ENCODE measurements at places on chromosomes 1 and 21.
A peak's percentile ranks its signal among the peaks of the same experiment; 100 is the strongest.

DNA sequence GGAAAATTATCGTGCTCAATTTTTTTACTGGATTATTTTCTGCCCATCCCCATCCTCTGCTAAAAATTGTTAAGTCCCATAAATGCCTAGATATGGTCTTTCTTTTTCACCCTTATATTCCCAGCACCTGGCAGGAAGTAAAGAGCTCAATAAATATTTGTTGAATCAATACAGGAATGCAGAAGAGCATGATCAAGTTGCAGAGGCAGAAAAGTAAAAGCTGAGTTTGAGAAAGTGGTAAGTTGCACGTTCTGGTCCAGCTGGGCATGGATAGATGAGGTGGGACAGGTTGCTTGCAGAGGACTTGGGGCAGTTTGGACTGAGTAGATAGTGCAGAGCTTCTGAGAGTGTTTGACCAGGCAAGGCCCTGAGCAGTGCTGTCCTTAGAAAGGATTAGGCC is 40.1 kb downstream of the ZNF281 start:
- DNase-seq: no peak

- no peak for DNase-seq
Observed at GRCh38 chr1:171884475-171884874, 43.2 kb downstream of the DNM3 start.

DNA sequence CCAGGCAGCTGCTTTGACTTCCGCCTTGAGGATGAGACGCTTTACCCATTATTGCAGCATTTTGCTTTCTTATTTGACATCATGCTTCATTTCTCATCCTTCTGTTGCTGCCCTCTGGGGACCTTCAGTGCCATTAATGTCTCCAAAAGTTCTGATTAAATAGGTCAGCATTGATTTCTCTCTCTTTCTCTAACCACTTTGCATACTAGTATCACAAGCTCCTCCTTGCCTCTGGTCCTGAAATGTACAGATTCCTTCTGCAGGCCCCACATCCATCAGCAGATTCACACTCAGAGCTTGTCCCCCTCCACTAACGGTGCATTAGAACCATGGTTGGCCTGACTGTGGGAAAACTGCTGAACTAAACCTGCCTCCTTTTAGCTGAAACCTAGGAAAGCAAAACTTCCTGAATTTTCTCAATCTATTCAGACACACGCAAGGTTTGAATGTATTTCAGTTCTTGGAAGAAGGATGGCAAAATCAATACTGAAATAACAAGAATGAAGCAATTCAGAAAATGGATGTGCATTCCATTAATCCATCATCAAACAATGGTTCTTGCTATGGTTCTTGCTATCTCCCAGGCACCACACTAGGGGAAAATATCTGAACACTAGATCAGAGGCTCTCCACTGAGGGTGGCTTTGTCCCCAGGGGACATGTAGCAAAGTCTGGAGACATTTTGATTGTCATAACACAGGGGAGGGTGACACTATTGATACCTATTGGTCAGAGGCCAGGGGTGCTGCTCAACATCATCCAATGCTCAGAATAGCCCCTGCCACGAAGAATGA is 154.5 kb downstream of the PCP4 start:
- DNase-seq: no peak

DNA sequence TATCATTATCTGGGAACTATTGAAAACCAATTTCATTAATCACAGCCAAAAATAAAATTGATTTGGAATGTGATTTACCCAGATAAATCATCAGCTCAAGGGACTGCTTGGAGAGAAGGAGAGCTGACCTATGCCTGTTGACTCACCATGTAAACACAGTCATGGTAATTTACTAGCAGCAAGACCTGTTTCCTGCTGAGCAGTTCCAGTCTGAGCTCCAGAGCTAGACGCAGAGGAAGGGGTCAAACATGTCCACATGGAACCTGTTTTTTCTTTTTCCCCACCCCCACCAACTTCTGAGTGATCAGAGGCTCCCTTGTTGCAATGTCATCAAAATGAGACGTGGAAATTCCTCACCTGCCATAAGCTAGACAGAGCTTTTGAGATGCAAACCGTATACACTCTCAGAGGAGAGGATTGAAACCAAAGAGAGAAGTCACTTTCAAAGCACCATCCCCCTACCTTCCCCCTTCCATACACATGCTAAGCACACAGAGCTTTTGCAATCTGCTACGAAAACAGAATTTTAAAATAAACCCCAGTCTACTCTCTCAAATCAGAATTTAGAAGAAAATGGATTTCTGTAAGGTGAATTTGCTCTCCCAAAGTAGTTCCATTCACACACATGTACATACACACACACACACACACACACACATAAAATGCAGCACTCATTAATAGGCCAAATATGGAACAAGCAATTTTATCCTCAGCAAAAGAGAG is 55.9 kb upstream of the PTGFRN start:
- DNase-seq: no peak

DNA sequence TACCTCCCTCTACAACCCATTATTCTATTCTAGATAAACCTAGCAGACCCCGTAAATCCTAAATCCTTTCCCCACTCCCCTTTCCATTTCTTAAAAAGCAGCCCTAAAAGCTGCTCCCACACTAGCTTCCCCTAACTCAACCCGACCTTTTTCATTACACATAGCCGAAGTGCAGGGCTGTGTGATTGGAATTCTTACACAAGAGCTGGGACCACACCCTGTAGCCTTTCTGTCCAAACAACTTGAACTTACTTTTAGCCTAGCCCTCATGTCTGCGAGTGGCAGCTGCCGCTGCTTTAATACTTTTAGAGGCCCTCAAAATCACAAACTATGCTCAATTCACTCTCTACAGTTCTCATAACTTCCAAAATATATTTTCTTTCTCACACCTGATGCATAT is 19.6 kb upstream of the PDPN start:
- peak; percentile 5 for DNase-seq

DNA sequence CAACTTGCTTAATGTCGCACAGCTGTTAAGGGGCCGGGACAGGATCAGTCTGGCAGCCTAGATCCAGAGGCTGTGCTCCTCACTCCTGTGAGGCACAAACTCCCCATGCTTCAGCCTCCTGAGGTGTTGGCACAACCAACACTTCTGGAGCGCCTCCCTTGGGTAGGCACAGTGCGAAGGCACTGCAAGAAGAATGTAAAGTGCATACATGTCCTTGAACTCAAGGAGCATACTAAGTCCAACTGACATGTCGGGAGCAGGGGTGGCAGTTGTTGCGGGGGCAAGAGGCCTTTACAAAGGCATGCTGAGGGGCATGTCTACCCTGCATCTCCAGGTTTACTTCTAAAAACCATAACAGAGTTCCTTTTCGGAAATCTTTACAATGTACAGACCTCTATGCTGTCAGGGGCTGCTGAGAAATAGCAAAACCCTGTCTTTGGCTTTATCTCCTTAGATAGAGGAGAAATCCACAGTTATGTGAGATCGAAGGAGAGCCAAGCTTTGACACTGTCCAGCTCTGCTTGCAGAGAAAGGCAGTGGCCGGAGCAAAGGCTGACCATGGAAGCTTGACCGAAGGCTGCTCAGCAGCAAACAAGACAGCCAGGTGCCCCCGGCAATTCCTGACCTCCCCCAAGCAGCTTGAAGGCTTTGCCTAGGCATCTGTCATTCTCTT is 93.9 kb downstream of the CDC7 start:
- DNase-seq: no peak

DNA sequence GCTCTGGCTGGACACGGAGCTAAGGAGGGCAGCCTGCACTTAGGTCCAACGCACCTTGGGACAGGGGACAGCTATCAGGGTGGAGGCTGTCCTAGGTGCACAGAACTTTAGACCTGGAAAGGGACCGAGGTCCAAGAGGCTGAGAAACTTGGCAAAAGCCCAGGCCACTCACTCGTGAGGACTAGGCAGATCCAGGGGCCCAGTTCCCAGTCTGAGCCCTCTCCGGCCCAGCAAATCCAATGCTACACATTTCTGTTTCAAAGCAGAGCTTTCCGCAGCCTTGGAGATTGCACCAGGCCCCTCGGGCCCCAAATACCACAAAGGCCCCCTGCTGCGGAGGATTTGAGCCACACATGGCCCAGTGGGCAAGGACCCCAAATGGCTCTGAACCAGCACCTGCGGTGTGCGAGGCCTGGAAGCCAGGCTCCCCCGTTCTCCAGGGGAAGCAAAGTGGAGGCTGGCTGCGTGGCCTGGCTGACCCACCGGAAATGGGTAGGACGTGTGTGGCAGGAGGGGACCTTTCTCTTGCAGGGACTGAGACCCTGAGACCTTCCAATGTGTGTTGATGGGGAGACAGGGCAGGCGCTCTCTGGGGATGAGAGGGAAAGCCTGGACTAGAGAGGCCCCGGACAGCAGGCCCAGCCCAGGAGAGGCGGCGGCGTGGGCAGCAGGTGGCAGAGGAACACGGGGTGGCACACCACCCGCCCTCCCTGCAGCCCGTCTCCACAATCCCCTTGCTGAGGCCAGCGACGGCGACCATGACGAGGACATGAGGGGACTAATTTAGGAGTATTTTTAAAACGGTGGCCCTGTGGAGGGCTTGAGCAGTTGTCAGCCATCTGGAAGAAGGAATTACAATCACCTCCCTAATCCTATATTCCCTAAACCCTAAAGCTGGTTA is 118.7 kb downstream of the CASZ1 start:
- no peak for DNase-seq

DNA sequence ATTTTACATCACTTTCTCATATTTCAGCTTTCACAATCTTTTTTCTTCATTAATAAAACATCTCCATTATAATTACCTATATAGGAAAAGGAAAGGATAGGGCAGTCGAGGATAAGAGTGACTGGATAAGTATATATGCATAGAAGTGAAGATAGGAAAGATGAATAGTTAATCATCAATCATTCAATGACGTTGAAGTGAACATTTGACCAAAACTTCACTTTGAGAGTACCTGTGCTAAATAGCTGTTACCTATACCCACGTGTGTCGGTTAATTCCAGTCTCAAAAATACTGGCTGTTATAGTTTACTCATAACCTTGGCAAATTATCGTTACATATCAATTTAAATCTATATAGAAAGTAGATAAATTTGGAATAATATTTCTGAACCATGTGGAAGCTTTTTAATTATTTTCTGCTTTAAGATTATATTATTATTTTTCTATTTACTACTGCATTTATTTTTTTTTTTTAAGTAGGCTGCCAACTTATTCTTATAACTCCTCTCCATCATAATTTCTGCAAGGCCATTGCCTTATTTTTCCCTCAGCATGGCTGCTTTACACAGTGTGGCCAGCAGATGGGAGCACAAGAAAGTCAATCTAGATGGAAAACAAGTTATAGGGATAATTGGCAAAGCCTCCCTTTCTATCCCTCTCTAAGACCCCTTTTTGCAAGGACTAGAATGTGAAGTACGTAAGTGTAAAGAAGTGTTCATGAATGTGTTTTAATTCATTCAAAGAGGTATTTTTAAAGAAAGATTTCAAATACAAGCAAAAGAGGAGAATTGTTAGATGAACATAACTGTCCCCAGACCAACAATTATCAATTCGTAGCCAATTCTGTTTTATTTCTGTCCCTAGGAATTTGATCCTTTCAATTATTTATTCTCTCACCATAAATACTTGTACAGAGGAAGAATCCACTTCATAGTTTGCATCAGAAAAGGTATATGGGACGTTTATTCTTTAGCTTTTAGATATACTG is 290.4 kb downstream of the KCNT2 start:
- DNase-seq: no peak

Data from posterior vena cava (tissue), 2 donors.